ENCODE measurements at places on chromosomes 5 and 9.

DNA sequence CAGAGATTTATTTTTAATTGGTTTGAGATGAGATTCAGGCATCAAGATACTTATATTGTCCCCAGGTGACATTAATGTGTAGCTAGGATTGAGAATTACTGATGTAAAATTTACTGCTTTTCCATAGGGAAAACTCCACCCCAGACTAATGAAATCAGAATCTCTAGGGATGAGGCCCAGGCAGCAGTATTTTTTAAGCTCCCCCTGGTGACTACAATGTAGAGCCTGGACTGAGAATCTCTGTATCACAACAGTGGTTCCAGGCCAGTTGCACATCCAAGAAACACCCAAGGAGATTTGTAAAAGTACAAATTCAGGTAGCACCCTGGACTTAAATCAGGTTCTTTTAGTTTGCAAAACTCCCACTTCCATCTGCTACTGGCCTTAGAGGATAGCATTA is 185.7 kb downstream of the MARCHF11 start:
- peak; percentile 20 for DNase-seq

- no peak for DNase-seq
These were observed 698.6 kb downstream of the PTPRD start for GRCh38 chr9:9914174-9914573.

GRCh38 chr5:1255081-1255561 is 29.9 kb downstream of the SLC6A18 start:
- no peak for DNase-seq

GRCh38 chr5:58106754-58107410 is 353.0 kb downstream of the PLK2 start:
- peak; percentile 11 for DNase-seq

GRCh38 chr9:23603311-23603710 is 222.7 kb downstream of the ELAVL2 start:
- DNase-seq, result no peak

GRCh38 chr9:87497604-87498045 is at the start of gene DAPK1:
Gene DAPK1 (plus strand): TSS chr9:87497867. CDS start chr9:87499078, 1,211 bp downstream.
- DNase-seq, result peak; percentile 89

- DNase-seq, result no peak
These were observed 15.5 kb downstream of the TRIP13 start for GRCh38 chr5:908172-908571.

- peak; percentile 20 for DNase-seq
These were observed 2.2 kb downstream of the PPP2CA start for GRCh38 chr5:134223406-134224248.

- peak; percentile 35 for DNase-seq
These were observed 31.3 kb downstream of the ADAMTS2 start for GRCh38 chr5:179313849-179314521.

GRCh38 chr9:76658510-76659231 is 105.6 kb upstream of the PCA3 start:
- DNase-seq, result peak; percentile 60

GRCh38 chr9:93096811-93097382 is 880 bp downstream of the CARD19 start:
- DNase-seq, result no peak

DNA sequence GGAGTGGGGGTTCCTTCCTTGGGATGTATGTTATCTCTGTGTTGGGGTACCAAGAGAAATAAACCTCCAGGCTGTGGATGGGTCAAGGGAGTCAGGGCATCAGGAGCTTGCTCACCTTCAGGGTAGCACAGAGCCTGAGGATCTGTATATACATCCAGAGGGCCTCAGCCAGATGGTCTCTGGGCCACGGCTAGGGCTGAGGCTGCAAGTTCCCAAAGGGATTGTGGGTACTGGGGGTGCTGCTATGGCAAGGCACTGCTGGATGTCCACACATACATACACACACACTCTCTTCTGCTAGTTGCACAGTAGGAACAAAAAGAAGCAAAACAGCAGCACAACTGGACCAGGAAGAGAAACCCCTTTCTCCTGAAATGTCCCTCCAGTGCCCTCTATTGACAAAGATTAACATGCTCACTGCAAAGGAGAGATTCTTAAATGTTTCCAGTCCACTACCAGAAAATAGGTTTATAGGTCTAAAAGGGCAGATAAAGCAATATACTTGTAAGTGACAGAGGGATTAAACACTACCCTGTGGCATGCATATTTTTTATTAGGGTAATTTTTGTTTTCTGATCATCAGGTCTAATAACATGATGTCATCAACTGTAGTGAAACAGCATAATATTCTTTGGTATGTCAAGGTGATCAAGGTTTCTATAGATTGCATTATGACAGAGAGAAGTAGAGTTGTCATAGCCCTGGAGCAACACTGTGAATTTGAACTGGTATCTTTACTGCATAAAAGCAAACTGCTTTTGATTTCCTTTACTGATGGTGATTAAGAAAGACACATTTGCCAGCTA is 56.3 kb upstream of the KCNN2 start:
- DNase-seq, result peak; percentile 13

DNA sequence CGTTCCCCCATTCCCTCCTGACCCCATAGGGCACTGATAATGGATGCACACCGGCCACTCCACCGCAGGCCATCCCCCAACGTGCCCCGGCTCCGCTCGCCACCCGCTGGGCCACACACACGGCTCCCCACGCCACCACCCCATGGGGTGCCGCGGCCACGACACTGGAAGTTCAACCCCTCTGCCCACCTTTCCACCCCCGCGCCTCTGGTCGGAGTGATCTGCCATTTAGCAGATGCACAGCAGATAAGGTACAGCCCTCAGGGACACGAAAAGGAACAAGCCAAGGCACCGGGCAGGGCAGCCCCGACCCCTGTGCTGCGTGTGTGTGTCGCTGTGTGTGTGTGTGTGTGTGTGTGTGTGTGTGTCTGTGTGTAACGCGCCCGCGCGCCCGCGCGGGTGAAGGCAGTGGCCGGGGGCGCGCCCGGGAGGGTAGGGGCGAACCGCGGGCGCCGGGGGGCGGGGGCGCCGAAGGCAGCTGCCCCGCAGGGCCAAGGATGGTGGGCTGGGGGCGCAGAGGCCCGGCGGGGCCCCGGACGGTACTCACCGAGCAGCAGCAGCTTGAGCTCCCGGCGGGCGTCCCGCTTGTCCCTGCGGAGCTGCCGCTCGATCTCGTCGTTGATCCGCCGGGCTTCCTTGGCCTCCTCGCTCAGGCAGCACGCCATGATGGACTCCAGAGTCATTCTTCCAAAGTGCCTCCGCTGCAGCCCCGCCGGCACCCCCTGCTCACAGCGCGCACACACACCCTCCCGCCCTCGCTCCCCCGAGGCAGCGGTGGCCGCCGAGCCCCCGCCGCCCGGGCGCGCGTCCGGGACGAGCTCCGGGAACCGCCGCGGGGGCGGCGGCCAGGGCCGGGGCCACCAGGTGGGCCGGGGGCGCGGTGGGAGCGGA is 813 bp downstream of the GNAQ start:
- peak; percentile 56 for DNase-seq

All from kidney tubule cell (primary cell).